Neural progenitor cell (in vitro differentiated cells): ENCODE measurements at places on chromosomes 5 and 9. TPM values are rescaled to one million over a fixed set of nuclear protein-coding genes. Genes with fewer than 3 reads are reported as not detected.

GRCh38 chr5:94228791-94229190 is 389.6 kb downstream of the KIAA0825 start:
- H3K36me3 ChIP-seq = no peaks in the 10 kb centered on the region
- no peaks in the 10 kb centered on the region for H3K27me3 ChIP-seq
- DNase-seq = no peak
- H3K4me3 ChIP-seq = no peak overlapping the region
- no peak overlapping the region for H3K27ac ChIP-seq

DNA sequence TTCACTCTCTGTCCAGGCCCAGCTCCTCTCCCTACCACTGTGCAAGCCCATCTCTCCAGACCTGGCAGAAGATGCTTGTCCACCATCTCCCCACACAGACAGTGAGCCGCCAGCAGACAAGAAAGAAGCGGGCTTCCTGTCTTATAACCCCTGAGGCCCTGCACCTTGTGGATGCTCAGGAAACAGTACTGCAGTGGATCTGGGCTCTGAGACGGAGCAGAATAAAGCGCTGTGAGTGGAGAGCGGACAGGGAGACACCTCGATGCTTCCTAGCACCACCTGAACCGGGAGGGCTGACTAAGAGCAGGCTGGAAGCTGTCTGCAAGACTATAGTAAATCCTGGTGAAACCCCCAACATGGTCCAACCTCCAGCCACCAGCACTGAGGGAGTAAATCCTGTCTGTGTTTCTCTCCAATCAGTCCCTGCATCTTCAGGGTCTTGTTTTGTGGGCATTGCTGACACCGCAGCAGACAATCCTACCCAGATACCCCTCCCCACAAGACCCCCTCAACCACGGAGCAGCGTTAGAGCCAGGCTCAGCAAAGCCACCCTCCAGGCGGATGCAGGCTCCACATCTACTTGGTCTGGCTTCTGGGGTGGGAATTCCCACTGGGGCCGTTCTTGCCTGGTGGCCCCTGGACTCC is 18.7 kb downstream of the ORM2 start:
- H3K36me3 ChIP-seq = no peaks in the 10 kb centered on the region
- no peaks in the 10 kb centered on the region for H3K27me3 ChIP-seq
- H3K4me3 ChIP-seq = no peak overlapping the region
- peaks cover 10% of the 10 kb centered on the region for H3K4me1 ChIP-seq

DNA sequence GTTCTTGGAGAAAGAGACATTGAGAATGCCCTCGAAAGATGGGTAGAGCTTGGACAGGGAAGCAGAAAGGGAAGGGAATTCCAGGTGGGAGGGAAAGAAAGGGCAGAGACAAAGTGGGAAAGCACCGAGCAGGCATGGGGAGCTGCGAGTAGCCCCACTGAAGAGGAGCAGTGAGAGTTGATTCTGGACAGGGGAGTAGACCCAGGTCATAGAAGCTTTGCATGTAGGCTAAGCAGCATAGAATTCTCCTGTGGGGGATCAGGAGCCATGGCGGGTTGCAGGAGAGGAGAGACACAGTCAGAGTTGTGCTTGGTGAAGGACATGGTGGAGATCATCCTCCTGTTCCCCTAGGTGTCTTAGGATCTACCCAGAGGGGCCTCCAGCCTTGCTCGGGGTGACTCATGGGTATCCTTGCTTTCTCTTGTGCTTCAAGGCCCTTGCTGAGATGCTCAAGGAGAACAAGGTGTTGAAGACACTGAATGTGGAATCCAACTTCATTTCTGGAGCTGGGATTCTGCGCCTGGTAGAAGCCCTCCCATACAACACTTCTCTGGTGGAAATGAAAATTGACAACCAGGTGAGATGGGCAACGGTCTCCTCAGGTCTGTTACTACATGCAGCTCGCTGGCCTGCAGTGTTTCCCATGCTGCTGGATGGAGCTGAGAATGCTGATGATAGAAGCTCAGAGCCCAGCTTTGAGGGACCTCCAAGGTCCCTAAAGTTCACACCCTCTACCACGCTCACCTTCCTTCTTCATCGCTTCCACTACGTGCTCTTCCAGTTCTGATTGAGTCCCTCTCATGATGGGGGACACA is 64.5 kb downstream of the TSTD2 start:
- H3K4me3 ChIP-seq = no peak overlapping the region
- DNase-seq = no peak
- H3K27me3 ChIP-seq = no peaks in the 10 kb centered on the region
- H3K36me3 ChIP-seq = no peaks in the 10 kb centered on the region

Gene DRD1
- 0.09 TPM in 1 of 2 replicates, not detected in the other for total RNA-seq

Gene SH3TC2
- total RNA-seq = 0.12 and 0.69 TPM in 2 replicates
